CD8-positive, alpha-beta memory T cell (primary cell): ENCODE measurements at places on chromosomes 7 and 10. TPM values are rescaled to one million over a fixed set of nuclear protein-coding genes. Genes with fewer than 3 reads are reported as not detected.

DNA sequence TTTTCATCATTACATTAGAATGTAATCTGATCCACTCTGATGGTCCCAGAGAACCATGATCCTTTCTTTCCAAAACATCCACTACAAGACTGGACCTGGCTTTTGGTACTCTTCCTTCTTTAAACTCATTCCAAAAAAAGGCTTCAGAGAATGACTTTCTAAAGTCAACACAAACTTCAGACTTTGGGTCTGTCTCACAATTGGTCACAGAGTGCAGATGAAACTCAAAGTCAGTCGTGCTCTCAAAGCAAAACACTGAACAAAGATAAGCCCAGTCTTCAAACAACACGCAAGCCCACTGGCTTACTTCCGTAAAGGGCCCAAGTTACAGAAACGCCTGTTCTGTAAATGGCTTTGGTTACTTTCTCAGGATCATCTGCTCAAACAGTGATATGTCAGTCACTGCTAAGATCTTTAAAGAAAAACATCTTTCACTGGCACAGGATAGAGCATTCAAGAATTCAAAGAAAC, 250.9 kb upstream of the MKLN1 start:
- no peak for DNase-seq
- no peak overlapping the region for H3K4me3 ChIP-seq
- no peaks in the 10 kb centered on the region for H3K27me3 ChIP-seq
- no peaks in the 10 kb centered on the region for H3K36me3 ChIP-seq

GRCh38 chr7:77427996-77428603, 12.0 kb upstream of the GSAP start:
- H3K36me3 ChIP-seq: no peaks in the 10 kb centered on the region
- peaks cover 16% of the 10 kb centered on the region for H3K4me1 ChIP-seq
- no peaks in the 10 kb centered on the region for H3K27me3 ChIP-seq
- H3K4me3 ChIP-seq: peak overlapping the region; percentile 24
- no peak overlapping the region for H3K27ac ChIP-seq
- no peak for DNase-seq

DNA sequence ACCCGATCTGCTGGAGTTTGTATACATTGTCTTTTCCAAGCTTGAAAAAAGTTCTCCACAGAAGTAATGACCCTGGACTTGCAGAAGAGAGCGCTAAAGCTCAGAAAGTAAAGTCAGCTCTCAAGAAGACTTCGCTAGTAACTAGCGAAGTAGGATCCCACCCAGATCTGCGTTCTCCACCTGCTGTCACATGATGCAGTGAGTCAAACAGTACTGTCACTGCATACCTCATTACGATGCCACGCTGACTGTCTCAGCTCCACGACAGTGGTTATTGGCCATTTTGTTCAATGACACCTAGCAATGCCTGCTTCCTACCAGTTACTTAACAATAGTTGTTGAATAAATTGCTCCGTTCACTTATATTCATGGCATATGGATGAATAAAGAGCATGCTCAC, 29.7 kb upstream of the SEC61G start:
- no peaks in the 10 kb centered on the region for H3K27me3 ChIP-seq
- no peaks in the 10 kb centered on the region for H3K36me3 ChIP-seq
- H3K4me1 ChIP-seq: no peaks in the 10 kb centered on the region

GRCh38 chr7:101231644-101232043, 6.0 kb downstream of the CLDN15 start:
- H3K4me1 ChIP-seq: no peaks in the 10 kb centered on the region
- no peak for DNase-seq
- no peak overlapping the region for H3K27ac ChIP-seq
- no peak overlapping the region for H3K4me3 ChIP-seq

DNA sequence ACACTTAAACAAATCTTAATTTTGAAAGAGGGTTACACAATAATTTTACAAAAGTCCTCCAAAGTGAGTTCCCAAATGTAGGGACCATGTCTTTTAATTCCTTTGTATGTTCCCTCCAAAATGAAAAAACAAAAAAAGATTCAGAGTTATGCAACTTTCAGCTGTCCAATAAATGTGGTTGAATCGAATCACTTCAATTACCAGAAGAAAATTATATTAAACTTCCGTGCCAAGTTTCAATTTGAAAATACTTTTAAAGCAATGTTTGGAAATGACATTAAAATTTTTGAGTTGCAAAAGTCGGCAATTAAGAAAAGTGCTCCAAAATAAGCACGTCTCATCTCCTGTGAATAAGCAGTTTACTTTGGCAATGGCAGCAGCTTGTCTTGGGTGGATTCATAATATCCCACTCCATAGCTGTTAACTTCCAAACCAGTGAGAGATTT, 60.3 kb upstream of the C1GALT1 start:
- no peaks in the 10 kb centered on the region for H3K36me3 ChIP-seq
- no peak for DNase-seq
- H3K4me1 ChIP-seq: no peaks in the 10 kb centered on the region

DNA sequence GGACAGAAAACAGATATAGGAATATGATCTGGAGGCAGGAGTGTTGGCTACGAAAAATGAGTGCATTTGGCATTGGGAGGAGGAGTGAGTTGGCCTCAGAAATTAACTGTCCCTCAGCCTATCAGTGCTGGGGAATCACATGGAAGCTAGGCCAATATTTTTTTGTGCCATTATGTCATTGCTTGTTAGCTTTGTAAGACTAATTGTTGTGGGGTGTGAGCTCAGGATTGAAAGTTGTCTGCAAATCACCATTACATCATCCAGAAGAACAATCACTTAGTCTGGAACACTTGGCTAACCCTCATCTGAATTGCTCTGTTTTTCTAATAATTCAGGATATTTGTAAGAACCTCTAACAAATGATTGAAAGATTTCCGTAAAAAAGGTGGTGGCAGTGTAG, 45.2 kb upstream of the SEMA3D start:
- H3K4me3 ChIP-seq: no peak overlapping the region
- DNase-seq: no peak
- no peaks in the 10 kb centered on the region for H3K4me1 ChIP-seq
- no peaks in the 10 kb centered on the region for H3K36me3 ChIP-seq
- no peak overlapping the region for H3K27ac ChIP-seq
- H3K27me3 ChIP-seq: no peaks in the 10 kb centered on the region

Gene ZNF746
- total RNA-seq: 19.9 TPM

Gene GIMAP1
- 10.0 TPM for total RNA-seq
